Transverse colon (tissue), 4 donors: ENCODE measurements at places on chromosomes 5 and 9. TPM values are rescaled to one million over a fixed set of nuclear protein-coding genes. Genes with fewer than 3 reads are reported as not detected.
A peak's percentile ranks its signal among the peaks of the same experiment; 100 is the strongest.

GRCh38 chr9:131738293-131739132, 1.4 kb downstream of the RAPGEF1 start:
- DNase-seq, result peak; percentile 65

DNA sequence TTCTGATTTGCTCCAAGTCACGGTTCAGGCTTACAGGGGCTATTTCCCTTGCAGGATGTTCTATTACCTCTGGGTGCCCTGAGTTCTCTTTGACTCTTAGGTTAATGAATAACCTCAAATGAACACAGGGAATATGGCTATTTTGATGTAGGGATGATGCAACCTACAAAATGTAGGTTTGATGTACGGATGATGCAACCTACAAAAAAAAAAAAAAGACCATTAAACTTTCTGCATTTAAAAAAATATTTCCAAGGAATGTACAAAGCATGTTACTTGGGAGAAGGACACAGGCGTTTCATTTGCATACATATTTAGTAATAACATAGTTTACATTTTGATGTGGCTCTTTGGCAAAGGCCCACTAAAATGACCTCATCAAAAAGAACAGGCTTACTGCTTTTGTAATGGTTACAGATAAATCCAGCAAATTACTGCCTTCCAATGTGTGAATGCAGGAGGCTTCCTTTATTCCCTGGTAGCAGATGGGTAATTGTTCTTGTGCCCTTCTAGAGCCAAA, 36.3 kb downstream of the ZNF474 start:
- DNase-seq, result no peak

GRCh38 chr9:27679338-27679737, 106.1 kb upstream of the C9orf72 start:
- DNase-seq, result no peak

GRCh38 chr5:156883316-156883875, 33.3 kb downstream of the PPP1R2B start:
- DNase-seq, result no peak

- no peak for DNase-seq
Observed at GRCh38 chr5:68318955-68319705, 103.6 kb downstream of the PIK3R1 start.

GRCh38 chr9:36559036-36559695, 13.5 kb upstream of the MELK start:
- no peak for DNase-seq

- no peak for DNase-seq
Observed at GRCh38 chr9:86941197-86941596, 6.1 kb downstream of the GAS1 start.

GRCh38 chr5:139745132-139745799, 50.3 kb upstream of the PSD2 start:
- no peak for DNase-seq

Gene TMC1
- total RNA-seq, result not detected

Gene SLC25A48
- total RNA-seq, result 1.8 TPM
